Fibroblast of skin of scalp (primary cell): ENCODE measurements at places on chromosomes 11 and 22.

DNA sequence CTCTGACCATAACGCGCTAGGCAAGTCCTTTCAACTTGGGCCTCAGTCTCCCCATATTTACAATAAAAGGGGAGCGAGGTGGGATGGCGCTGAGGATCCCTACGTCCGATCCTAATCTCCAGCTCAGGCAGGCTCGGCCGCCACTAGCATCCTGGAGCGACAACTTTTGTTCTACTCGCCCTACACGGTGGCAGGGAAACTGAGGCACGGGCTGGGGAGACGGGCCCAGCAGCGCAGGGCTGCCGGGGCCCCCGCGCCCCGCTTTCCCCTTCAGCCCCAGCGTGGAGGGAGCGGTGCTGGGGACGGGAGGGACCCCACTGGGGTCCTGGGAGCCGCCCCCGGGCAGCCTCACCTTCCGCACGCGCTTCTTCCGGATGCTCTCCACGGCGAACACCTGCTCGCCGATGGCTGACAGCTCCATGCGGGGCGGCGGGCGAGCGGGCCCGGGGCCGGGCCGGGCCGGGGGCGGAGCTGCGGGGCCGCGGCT lies 413 bp downstream of the CBX7 start:
- no peak for DNase-seq

DNA sequence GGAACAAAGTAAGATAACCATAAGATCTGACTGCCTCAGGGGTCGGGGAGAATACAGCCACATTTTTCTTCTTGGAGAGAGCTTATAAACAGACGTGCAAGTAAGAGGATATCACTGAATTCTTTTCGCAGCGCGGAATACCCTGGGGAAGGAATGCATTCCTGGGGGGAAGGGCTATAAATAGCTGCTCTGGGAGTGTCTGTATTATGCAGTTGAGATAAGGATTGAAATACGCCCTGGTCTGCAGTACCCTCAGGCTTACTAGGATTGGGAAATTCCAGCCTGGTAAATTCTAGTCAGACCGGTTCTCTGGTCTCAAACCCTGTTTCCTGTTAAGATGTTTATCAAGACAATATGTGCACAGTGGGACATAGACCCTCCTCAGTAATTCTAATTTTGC lies 1491.7 kb upstream of the RAG2 start:
- DNase-seq = peak; percentile 72

- DNase-seq = no peak
These were observed 39.0 kb downstream of the WT1 start for GRCh38 chr11:32396331-32396730.

GRCh38 chr11:12808519-12808918 lies 134.3 kb downstream of the TEAD1 start:
- DNase-seq = peak; percentile 75

DNA sequence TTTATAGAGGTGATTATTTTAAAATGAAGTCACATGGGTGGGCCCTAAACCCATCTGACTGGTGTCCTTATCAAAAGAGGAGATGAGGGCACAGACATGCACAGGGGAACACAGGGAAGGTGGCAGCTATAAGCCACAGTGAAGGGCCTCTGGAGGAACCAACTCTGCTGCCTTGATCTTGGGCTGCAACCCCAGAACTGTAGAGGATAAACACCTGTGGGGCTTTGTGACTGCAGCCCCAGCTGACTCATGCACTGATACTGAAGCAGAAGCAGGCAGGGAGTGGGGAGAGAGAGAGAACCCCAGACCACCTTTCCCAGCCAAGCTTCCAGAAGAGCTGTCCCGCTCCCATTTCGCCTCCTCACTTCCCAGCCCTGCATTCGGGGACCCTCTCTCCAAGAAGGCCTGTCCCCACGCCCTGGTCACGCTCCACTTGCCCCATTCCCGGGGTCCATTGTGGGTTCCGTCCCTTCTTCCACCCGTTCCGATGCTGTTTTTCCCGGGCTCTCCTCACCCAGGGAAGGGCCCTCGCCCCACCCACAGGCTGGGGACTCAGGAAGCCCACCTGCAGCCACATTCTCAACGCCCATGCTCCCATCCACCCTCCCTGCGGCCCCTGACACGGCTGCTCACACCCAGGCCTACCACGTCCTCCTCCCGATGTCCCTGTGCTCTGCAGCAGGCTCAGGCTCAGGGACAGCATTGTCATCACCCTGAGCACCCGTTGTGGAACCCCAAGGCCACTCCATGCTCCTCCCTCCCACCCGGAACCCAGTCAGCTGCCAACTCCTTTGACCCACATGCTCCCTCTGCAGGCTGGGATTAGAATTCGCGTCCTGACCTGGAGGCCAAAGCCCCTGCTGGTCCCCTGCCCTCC lies 90.8 kb upstream of the SHANK2 start:
- peak; percentile 27 for DNase-seq

GRCh38 chr11:2077061-2077802 lies 62.0 kb downstream of the IGF2 start:
- DNase-seq = peak; percentile 66

DNA sequence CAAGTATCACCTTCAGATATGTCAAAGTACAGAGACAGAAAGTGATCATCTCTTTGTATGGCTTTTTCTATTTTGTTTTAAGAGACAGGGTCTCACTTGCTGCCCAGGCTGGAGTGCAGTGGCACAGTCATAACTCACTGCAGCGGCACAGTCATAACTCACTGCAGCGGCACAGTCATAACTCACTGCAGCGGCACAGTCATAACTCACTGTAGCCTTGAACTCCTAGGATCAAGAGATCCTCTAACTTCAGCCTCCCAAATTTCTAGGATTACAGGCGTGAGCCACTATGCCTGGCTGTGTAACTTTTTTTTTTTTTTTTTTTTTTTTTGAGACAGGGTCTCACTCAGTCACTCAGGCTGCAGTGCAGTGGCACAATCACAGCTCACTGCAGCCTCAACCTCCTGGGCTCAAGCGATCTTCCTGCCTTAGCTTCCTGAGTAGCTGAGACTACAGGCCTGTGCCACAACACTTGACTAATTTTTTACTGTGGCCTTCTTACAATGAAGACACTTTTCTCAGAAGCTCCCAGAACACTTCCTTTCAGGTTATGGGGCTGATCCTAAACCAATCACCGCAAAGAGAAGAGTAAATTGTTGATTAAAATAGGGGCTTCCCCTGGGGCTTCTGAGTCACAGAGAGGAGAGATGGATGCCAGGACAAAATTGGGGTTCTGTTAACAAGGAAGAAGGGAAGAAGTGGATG lies 9.0 kb upstream of the HIKESHI start:
- DNase-seq = no peak

DNA sequence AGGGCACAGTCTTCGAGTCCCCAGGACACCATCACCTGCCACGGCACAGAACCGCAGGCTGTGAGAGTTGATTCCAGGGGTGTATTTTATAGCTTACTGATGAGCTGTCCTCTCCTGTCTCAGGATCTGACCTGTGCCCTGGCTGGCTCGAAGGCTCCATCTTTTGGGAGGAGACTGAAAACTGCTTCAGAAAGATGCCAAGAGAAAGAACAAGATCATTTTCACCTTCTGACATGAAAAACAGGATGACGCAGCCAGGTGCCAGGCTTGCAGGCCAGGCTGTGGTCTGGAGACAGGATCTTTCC lies 2.2 kb downstream of the MRGPRD start:
- DNase-seq = no peak

DNA sequence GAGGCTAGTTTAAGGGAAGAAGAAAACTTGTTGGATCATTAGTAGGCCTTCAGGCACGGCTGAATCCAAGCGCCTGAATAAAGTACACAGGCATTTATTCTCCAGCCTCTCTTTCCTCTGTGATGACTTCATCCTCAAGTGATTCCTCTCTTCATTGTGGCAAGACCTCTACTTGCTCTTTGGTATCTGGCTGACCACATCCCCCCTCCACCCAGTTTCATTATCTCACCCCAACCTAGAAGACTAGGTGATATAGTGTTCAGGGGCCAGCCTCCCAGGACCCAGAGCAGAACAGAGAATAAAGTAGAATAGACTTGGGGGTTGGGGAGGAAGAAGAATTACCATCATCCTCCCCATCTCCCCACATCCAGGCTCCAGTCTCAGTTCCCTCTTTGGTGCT lies 189.3 kb downstream of the MIAT start:
- DNase-seq = peak; percentile 45

DNA sequence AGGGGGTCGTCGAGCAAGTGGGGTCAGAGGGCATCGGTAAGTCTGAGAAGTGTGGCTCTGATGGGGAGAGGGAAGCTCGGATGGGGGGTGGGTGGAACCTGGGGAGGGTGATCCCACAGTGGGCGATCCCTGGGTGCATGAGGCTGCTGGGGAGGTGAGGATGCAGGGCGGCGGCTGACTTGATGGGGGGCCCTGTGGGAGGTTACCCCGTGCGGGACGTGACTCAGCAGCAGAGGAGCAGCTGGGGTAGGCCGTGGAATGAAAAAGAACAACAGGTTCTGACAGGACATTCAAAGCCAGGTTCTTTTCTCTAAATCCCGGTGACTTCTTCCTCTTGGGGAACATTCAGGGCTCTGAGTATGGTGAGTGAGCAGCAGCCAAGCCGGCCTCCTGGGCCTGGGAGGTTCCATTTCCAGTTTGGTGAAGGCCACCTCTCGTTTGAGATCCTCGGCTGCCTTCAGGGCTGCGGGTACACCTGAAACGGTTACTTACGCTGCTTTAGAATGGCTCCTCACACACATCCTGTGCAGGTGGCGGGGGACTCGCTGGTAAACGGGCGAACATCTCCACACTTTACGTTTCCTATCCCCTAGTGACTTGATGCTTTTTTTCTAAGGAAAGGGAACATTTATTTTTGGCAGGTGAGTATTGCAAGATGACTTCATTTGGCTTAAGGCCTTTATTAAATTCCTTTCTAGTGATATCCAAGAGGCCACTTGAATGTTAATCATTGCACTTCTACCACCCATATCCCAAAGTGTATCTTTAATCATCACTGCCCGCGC lies 278.2 kb downstream of the TBC1D22A start:
- no peak for DNase-seq

DNA sequence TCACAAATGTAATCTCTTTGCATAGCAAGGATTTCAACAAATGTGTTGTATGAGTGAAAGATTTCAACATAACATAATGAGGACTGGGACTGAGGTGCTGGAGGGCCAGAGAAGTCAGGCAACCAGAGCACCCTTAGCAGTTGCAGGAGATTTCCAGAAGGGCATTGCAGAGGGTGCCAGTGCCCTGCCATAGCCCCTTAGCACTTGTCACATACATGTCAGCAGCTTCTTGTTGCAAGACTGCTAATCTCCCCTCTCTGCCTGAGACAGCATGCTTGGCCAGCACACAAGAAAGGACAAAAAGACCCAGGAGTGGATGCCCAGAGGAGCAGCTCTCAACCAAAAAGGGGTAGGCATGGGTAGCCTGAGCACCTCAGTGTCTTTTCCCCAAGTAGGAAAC lies 43.2 kb downstream of the BBOX1 start:
- DNase-seq = no peak

DNA sequence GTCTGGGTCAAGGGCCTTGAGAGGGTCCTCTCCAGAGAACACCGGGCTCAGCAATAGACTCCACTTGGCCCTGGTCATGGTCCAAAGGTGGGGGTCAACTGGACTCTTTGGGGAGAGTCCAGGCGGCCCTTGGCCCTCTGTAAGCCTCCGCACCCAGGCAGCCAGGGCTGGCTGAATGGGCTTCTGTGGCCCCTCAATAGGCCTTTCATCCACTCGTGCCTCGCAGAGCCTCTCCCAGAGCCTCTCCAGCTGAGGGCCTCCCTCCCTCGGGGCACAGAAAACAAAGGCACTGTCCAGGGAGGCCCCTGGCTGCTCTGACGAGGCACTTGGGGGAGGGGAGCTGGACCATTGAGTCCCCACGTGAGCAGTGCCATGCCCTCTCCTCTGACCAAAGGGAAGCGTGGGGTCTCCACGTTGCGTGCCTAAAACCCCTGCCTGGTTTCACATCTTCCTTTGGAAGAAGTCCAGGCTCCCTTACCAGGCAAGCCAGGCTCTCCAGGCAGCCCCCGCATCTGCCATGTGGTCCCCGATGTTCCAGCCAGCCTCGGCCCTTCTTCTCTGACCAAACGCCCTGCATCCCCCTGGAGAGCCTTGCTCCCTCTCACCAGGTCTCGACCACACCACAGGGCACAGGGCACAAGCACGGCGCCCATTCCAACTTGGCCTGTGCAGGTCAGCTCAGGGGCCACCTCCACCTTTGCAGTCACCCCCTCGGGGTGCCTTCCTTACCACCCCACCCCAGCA lies 15.5 kb downstream of the KIAA0930 start:
- no peak for DNase-seq

GRCh38 chr11:129655247-129655832 lies 160.3 kb upstream of the TMEM45B start:
- DNase-seq = no peak

DNA sequence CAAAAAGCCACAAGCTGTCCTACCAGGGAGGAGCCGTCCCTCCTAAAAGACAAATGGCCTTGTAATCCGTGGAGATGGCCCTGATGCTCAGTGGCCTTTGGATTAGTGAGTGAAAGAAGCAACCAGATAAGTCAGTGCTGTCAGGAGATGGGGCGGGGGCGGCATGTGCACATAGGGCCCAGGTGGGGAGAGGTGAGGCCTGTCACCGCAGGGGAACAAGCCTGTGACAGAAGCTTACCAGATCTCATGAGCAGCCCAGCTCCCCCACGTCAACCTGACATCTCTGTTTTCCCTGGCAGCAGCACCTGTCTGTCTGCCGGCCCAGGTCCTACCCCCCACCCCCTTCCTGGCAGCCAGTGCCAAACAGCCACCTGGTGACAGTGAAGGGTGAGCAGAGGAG lies 162.6 kb downstream of the BUD13 start:
- no peak for DNase-seq

GRCh38 chr22:47593911-47594311 lies 831.5 kb downstream of the TBC1D22A start:
- no peak for DNase-seq

DNA sequence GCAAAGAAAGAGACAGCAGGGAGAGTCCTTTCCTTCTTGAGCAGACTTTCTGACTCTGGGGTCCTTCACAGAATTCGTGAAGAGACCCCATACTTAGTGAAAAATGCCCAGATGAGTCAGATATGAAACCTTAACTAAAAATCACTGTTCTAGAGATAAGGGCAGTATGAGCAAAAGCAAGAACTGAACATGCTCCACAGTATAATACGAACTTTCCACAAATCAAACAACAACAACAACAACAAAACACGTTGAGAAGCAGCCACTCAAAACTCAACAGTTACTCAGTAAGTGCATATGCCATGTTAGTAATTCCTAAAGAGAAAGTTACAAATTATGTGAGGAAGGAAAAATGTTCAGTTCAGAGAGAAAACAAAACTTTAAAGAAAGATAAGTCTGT lies 44.3 kb downstream of the PITPNB start:
- no peak for DNase-seq

GRCh38 chr22:26597480-26597879 lies 7.5 kb upstream of the TPST2 start:
- no peak for DNase-seq
